ENCODE measurements at places on chromosomes 16 and 17.
A peak's percentile ranks its signal among the peaks of the same experiment; 100 is the strongest.

DNA sequence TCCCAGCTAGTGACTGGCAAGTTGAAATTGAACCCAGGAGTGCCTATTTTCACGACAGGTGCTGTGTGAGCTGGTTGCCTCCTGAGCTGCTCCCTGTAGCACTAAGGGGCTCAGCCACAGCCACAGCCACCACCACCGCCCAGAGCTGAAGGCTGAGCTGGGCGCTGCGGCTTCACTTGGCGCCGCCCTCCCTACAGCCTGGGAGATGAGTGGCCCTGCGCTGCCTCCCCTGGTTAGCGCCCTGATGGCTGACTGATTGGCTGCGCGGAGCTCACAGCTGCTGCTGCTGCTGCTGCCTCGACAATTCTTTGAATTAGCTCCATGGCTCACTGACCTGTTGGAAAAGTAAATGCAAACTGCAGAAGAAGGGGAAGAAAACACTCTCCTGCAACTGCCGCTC is 91.8 kb upstream of the TMEM132E start:
- DNase-seq = no peak

- no peak for DNase-seq
Measured at GRCh38 chr17:73315471-73315870, 3.7 kb upstream of the CDC42EP4 start.

DNA sequence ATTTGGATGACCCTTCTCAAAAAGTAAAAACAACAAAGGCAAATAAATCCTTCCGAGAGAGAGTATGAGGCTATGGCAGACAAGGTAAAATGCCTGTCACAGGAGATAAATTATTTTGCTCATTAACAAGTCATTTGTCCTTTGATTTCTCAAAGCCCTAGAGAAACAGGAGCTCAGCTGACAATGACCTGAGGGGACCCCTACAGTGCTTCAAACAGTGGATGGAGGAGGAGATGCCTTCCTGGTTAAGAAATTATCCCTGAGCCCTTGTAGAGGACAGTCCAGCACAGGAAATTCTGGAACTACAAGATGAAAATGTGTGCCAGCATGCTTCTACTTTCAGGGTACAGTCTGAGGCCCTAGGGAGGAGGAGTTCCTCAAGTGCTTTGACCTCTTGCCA is 24.0 kb upstream of the RHBDL3 start:
- no peak for DNase-seq

- DNase-seq = no peak
Measured at GRCh38 chr17:75758131-75758905, 6.7 kb downstream of the GALK1 start.

DNA sequence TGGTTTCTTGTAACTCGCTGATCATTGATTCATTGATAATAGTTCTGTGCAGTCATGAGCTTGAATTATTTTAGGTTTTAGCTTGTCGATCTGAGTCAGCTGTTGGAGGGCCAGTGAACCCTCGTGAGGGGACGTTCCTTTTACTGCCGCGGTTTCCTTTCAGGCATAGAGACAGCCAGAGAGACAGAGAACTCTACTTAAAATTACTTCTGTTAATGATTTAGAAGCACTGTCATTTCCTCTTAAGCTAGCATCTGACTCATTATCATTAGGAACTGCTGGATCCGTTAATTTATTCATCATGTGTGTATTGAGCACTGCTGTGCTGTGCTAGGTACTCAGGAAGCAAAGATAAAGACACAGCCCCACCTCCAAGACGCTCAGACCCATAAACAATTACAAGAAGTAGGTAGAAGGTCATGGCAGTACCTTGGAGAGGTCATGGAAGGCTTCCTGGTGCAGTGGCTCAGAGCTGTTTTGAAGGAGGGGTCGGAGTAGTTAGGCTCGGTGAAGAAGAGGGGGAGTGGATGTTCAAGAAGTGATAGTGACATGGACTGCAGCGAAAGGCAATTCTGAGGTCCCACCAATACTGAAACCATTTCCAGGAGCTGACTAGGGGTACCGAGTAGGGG is 3.3 kb downstream of the PGS1 start:
- no peak for DNase-seq

- no peak for DNase-seq
Measured at GRCh38 chr16:12742741-12743140, 60.9 kb downstream of the CPPED1 start.

- no peak for DNase-seq
Measured at GRCh38 chr16:31077592-31078396, 3.6 kb downstream of the ZNF646 start.

GRCh38 chr16:66913081-66913480 is 5.6 kb downstream of the CDH16 start:
- no peak for DNase-seq

DNA sequence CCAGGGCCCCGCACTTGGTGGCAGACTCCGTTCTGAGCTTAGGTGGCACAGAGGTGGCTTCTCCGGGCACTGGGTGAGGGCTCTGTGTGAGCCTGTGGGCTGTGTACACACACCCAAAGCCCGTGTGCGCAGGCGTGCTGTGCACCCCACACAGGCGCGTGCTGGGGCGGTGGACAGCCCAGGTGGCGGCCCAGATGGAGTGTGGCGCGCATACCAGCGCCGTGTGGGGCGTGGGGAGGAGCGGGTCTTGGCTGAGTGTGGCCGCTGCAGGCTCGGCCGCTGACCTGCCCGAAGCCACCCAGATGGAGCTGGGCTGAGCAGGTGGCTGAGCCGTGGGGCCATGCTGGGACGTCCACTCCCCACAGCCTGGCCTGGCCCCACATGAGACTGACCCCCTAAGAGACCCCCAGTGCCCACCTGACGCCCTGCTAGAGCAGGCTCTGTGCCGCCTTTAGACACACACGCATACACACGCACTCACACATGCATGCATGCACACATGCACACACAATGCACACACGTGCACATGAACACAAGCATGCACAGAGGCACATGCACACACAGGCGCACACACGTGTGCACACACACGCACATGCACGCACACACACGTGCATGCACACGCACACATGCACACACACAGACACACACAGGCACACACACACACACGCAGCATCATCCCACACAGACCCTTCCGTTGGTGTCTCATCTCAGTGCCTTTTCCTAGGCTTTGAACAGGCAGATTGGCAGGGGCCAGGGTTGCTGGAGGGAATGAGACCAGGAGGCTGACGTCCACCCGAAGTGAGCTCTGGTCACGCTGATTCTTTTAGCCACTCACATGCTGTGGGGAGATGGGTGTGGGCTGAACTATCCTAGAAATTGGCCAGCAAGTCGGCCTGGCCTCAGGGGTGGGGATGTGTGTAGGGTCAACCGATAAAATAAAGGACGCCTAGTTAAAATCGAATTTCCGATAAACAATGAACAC is 2.1 kb downstream of the PRR35 start:
- no peak for DNase-seq

DNA sequence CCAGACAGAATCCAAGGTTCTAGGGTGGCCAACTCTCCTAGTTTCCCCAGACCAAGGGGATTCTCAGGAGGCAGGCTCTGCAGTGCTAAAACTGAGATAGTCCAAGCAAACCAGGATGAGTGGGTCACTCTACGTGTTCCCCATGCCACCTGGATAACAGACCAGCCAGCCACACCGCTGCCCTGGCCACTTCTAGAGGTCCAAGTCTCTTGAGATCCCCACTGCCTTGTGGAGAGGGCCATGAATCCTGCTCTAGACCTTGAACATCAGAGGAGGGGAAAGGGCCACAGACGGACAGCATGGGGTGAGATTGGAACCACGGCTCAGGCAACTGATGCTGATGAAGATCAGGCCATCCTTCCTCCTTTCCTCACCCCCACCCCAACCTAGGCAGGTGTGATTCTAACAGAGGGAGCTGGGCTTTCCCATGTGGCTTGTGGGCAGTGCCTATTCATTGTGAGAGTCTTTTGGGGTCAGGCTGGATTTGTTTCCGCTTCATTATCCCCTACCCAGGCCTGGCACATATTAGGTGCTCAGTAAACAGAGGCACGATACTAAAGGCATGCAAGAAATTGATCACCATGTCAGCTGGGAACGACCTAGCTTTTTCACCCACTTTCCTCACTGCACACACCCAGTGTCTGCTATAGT is 16.8 kb upstream of the TVP23A start:
- no peak for DNase-seq

- DNase-seq = no peak
Measured at GRCh38 chr16:50002190-50002589, 22.8 kb upstream of the CNEP1R1 start.

DNA sequence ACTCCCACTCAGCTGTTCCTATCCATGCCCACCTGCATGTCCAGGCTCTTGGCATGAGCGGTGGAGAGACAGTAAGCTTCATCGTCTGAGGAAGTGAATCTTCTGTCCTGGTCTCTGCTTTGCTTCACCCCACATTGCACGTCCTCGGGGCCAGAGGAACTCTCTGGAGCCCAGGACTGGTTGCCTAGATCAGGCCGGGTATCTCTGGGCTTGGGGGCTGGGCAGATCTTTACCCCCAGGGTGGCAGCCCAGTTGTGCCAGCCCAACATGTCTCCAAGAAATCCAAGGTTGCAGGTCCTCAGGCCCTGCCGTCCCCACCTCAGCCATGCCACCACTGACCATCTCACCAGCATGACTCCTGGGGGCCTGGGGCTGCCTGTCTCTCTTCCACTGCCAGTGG is 58.3 kb downstream of the BEAN1 start:
- DNase-seq = no peak

- no peak for DNase-seq
Measured at GRCh38 chr16:87037012-87037411, 280.2 kb downstream of the C16orf95 start.

- no peak for DNase-seq
Measured at GRCh38 chr17:63364387-63364786, 81.7 kb downstream of the CYB561 start.

- no peak for DNase-seq
Measured at GRCh38 chr17:37144075-37144701, 195.4 kb downstream of the AATF start.

- DNase-seq = no peak
Measured at GRCh38 chr16:13959626-13960025, 39.7 kb downstream of the ERCC4 start.

DNA sequence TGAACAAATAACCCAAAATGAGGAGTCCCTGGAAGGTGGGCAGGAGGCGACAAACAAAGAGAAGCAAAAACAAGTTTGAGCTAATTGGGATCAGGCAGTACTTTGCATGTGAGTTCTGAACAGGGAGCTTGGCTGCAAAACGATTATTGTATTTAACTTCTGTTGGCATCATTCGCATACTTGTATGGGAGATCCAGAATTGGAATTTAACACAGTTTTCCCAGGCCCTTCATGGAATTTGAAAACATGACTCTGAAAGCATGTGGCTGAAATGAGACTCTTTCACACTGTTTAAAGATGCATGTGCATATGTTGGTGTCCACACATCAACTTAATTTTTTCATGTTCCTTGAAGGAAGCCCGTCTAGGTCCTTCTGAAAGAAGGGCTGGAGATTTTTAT is 674.3 kb downstream of the WWOX start:
- DNase-seq = no peak

- DNase-seq = no peak
Measured at GRCh38 chr16:52584354-52585320, 37.7 kb upstream of the TOX3 start.

DNA sequence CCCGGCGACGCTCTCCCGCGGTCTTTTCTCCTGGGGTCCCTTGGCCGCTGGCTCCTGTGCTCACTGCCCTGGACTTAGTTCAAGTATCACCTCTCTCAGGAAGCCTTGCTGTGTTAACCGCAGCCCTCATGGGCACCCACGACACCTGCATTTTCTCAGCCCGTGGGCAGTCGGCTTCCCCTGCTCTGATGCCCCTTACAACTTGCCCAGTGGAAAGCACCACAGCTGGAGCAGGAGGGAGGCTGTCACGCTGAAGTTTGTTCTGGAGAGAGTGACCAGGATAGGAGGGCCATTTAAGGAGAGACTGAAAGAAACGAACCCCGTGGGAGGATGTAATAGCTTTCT is 395 bp downstream of the STXBP4 start:
- DNase-seq = peak; percentile 11

GRCh38 chr16:491220-491919 is 36.1 kb upstream of the CAPN15 start:
- DNase-seq = no peak

DNA sequence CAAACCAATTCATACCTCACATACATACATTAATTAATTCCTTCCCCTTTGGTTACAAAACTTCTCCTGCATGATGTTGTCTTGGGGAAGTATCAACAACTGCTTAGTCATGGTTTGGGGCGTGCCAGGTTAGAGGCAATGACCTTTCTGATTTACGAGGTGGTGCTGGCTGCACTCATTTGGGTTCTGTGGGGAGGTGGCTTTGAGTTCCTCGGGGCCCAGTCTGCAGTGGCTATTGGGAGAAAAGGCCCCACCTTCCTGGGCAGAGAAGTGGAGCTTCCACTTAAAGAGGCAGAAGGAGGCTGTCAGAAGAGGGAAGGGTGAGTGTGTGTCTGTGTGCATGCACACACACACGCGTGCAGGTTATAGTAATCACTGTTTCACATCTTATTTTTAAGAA is 10.2 kb upstream of the ETV4 start:
- no peak for DNase-seq

- DNase-seq = peak; percentile 17
Measured at GRCh38 chr16:54957403-54958166, 26.9 kb downstream of the IRX5 start.

GRCh38 chr16:73219176-73219575 is 171.2 kb upstream of the ZFHX3 start:
- no peak for DNase-seq

All from HS-27A (cell line).